ENCODE measurements at places on chromosomes 16 and 17.

GRCh38 chr17:40361063-40361924, 3.2 kb downstream of the GJD3 start:
- DNase-seq: no peak

DNA sequence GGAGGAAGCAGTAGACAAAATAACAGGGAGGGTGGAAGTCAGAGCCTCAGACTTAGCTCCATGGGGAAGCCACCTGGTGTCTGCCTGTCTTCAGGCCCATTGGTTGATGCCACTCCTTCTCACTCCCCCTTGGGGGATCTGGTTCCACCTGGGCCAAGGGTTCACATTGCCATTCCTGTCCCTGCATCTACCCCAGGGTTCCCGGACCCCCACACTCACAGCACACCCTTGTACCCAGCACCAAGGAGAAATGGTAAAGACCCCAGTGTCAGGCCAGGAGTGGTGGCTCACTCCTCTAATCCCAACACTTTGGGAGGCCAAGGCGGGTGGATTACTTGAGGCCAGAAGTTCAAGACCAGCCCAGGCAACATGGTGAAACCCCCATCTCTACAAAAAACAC, 1.0 kb upstream of the CA7 start:
- DNase-seq: no peak

GRCh38 chr17:43468691-43469139, 15.1 kb upstream of the DHX8 start:
- DNase-seq: no peak

DNA sequence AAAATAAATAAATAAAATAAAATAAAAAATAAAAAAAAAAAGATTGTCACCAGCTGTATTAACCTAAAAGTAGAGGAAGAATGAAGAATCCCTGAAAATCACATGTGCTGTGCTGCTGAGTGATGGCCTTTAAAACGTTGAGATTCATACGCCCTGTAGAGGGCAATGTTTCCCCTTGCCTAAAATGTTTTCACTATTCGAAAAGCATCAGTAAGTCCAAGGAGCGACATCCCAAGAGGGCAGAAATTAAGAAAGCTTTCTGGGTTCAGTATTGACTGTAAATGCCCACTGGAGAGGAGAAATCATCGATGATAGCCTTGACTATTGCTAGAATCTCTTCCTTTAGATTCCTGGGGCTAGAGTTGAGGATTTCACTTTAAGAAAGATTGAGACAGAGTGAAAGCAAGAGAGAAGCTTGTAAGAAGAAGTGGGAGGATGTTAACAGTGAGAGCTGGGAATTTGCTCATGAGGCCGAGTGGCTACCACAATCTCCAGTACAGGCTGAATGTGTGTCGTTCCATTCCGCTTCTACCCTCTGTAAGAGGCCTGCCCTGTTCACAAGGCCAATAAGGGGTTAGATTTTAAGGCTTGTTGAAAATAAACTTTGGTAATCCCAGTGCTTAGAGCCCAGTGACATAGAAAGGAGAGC, 170.8 kb upstream of the FAM20A start:
- DNase-seq: no peak

DNA sequence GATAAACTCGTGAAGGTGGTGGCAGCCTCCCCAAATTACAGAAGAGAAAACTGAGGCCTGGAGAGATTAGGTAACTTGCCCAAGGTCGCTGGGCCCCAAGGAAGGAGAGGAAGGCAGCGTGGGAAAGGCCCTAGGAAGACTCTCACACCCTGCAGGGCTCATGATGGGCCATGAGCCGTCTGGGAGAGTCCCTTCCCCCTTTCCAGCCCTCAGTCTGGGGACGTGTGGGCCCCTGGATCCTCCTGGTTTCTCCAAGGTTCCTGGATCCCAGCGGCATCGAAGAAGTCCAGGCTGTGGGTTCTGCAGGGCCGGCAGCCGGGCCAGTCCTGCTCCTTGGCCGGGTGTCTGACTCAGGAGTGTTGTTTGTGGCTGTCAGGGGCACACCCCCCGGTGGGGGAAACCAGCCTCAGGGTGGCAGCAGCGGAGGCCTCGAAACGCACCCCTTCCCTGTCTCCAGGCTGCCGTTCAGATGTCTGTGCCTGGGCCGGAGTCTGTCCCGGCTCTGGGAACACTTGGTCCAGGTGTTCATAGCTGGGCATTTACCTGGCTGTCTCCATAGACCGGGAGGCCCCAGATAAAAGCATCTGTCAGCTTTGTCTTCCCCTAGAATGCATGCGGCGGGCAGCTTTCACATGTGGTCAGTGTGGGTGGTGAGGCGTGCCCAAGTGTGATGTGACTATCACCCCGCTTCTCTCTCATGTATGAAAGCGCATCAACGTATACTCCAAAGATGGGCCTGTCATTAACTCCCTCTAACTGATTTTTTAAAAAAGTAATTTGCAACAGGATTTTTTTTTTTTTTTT, 3.7 kb upstream of the RAP1GAP2 start:
- peak; percentile 77 for DNase-seq
